Activated naive CD4-positive, alpha-beta T cell (primary cell): ENCODE measurements at places on chromosomes 7 and 10.

DNA sequence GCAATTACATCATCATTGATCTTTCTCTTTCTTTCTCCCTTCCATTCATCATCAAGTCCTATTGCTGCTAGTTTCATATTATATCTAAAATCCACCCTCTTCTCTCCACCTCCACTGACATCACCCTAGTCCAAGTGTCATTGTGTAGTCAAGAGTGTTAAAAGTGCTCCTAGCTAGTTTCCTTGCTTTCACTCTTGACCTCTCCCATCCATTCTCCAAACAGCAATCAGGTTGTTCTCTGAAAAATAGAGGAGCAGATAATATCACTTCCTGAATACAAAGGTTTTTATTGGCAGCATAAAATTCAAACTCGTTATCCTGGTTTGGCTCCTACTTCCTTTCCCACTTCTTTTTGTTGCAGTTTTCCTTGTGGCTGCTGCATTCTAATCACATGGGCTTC lies 61.6 kb upstream of the PHF14 start:
- no peak for DNase-seq

GRCh38 chr7:109745677-109746410 lies 1176.2 kb downstream of the DNAJB9 start:
- no peak for DNase-seq

GRCh38 chr7:153190452-153190851 lies 430.9 kb downstream of the ACTR3B start:
- no peak for DNase-seq

DNA sequence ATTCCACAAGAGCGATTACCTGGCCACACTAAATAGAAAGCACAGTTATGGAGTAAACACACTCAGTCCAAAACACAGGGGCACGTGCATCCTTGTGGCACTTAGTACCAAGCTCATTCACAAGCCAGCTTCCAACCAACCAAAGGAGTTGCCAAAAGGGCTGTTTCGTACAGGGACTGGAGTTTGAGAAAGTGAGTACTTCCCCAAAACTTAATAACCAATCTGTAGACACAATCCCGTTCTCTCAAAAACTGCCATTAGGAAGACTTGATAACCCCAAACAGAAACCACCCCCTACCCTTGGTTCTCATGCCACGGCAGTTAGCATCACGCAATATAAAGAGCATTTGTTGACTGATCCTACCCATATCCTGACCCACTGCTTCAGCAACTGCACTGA lies 166.2 kb upstream of the ASAH2 start:
- no peak for DNase-seq

GRCh38 chr10:34469446-34469845 lies 345.6 kb downstream of the PARD3 start:
- DNase-seq: no peak

DNA sequence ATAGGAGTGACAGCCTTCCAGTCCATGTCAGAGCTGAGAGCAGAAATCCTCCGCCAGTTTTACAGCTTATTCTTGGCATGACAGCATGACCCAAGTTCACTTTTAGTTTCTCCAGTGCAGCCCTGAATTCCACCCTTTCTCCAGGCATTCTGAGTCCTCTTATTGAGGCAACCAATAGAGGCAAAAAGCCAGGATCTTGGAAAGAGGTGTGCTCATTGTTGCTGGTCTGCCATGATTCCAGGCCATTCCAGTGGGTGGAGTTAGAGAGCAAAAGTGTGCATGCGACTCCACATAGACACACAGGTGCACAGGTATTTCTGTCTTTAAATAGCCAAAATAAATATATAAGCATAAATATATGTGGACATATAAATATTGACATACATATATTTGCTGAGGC lies 224.7 kb upstream of the ADARB2 start:
- DNase-seq: no peak

DNA sequence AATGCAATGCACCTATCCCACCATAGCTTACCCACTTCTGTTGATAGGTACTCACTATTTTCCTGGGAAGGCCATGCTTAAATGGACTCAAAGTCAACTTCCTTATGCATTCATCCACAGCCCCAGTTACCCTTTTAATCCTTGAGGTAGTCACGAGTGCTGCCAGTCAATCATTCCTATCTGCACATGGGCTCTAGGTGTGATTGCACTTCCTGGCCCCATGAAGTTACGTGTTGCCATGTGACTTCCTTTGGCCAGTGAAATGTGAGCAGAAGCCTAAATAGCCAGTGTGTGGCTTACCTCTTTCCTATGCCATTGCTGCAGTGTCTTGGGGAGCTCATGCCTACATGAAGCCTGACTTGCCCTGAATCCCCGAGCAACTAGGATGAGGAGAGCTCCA lies 23.5 kb upstream of the EIF5AL1 start:
- no peak for DNase-seq

DNA sequence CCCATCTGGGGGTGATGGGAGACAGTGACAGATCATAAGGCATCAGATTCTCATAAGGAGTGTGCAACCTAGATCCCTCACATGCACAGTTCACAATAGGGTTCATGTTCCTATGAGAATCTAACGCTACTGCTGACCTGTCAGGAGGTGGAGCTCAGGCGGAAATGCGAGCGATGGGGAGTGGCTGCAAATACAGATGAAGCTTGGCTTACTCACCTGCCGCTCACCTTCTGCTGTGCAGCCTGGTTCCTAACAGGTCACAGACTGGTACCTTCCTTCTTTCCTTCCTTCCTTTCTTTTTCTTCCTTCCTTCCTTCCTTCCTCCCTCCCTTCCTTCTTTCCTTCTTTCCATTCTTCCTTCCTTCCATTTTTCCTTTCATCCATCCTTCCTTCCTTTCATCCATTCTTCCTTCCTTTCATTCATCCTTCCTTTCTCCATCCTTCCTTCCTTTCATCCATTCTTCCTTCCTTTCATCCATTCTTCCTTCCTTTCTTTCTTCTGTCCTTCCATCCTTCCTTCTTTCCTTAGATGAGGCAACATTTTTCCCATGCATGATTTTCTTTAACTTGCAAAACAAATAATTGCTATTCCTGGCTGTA lies 370.0 kb upstream of the AUTS2 start:
- no peak for DNase-seq

GRCh38 chr10:13686331-13686752 lies 99.6 kb downstream of the PRPF18 start:
- DNase-seq: no peak

GRCh38 chr7:69217516-69218350 lies 380.5 kb upstream of the AUTS2 start:
- no peak for DNase-seq

DNA sequence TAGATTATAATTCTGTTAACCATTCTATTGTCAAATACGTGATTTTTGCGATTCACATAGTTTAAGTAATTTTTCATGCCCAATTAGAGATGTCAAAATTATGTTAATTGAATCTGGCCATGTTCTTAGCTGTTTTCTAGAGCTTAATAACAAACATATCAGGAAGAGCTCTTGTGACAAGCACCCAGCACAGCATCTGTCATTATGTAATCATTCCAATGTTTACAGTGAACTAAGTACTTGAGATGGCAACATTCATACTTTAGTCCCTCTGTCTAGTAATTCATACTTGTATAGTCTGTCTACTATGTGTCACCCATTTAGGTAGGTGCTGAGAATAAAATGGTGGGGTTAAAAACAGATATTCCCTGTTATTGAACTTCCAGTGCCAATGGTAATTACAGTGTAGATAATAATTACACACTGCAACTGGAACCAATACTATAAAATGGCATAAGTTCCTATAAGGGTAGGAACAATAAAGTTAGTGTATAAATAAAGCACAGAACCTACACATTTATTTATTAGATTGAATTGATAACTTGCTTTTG lies 55.2 kb downstream of the ZEB1 start:
- no peak for DNase-seq

DNA sequence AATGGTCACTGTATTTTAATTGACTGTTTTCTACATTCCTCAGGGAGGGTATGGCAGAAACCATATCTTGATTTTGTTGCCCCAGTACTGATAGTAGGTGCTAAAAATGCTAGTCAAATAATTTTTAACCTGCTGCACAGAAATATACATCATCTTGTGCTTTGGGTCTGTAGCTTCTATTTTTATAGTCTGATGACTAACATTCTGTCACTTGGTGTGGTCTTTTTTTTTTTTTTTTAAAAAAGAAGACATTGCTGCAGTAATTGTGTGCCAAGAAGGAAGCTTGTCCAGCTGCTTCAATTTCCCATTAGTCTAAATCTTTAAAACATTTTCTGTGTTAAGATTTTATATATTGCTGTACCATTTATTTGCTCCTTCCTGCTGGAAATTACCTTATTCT lies 83.6 kb downstream of the ICA1 start:
- no peak for DNase-seq

GRCh38 chr7:114354306-114354705 lies 60.3 kb upstream of the FOXP2 start:
- no peak for DNase-seq

- DNase-seq: no peak
Observed at GRCh38 chr10:26858707-26859034, 2.1 kb downstream of the ABI1 start.

DNA sequence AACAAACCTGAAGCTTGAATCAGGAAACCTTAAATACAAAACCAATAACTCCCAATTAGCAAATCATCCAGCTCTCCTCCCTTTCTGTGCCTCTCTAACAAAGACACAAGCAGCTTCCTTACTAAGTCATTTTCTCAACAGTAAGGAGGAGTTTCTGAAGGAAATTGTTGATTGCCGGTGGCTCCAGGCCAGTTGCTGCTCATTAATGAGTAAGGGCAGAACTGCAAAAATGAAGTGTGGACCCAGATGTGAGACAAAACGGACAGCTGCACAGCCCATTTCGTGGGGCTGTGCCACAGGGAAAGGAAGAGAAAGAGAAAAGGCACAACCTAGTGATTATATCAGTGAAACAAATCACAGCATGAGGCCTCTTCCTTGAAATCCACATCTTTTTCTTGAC lies 42.8 kb upstream of the RHOBTB1 start:
- no peak for DNase-seq

- no peak for DNase-seq
Observed at GRCh38 chr10:102595293-102595692, 49.0 kb upstream of the TRIM8 start.

DNA sequence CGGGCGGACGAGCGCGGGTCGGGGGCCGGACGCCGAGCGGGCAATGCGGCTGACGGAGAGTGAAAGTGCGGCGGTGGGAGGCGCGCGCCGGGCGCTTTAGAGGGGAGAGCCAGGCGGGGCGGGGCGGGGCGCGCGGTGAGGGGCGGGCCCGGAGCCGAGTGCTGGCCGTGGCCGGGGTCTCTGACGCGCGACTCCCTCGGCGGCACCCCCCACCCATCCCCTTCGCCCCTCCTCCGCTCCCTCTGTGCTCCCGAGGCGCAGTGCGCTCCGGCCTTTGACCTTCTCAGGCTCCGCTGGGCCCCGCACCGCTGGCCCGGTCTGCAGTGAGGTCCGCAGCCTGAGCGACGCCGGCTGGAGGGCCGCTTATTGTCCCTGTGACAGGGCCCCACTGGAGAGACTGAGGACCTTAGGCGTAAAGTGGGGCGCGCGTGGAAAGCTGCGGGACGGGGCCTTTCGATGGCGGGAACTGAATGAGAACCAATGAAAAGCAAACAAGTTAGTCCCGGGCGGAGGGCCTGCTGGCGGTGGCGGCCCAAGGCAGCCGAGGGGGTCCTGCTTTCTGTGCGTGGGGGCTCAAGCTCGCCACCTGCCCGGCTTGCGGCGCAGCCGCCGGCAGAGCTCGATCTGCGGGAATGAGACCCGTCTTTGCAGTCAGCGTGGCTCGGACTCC lies at the start of gene CXCL12:
TSS of gene CXCL12 (minus strand) at position 72 of the 670 bp plus-strand sequence. CDS start 92 bp downstream, outside the sequence.
- no peak for DNase-seq

DNA sequence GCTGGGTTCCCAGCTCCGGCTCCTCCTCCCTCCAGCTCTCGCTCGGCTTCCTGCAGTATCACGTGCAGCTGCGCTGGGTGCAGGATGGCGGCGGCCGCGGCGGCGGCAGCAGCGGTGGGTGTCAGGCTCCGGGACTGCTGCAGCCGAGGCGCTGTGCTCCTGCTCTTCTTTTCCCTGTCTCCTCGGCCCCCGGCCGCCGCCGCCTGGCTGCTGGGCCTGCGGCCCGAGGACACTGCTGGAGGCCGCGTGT lies at the start of gene CNNM1:
TSS of gene CNNM1 (plus strand) at position 53 of the 250 bp plus-strand sequence. CDS start at position 85, 32 bp downstream.
- no peak for DNase-seq

DNA sequence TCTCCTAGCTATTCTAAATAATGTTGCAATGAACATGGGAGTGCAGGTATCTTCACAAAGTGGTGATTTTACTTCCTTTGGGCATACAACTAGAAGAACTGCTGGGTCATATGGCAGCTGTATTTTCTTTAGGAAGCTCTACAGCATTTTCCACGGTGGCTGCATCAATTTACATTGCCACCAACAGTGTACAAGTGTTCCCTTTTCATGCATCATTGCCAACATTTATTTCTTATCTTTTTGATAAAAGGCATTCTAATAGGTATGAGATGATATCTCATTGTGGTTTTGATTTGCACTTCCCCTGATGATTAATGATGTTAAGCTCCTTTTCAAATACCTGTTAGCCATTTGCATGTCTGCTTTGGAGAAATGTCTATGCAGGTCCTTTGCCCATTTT lies 52.6 kb downstream of the NT5C2 start:
- no peak for DNase-seq

DNA sequence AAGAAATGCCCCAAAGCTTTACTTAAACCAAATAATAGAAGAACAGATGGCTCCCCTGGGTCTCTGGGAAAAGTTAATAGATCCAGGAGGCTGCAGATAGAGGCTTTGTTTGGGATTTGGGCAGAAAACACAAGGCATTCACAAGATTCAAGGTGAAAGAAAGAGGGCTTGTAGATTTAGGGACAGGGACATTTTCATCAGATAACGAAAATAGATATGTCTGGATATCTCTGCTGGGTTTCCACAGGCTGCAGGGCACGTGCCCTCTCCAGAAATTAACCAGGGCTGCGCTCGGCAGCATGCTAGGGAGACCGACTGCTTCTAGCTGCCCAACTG lies 14.9 kb downstream of the CARD11 start:
- no peak for DNase-seq

GRCh38 chr7:132972745-132973144 lies 109.1 kb downstream of the CHCHD3 start:
- DNase-seq: no peak

- no peak for DNase-seq
Observed at GRCh38 chr7:29326864-29327263, 132.3 kb downstream of the CHN2 start.

DNA sequence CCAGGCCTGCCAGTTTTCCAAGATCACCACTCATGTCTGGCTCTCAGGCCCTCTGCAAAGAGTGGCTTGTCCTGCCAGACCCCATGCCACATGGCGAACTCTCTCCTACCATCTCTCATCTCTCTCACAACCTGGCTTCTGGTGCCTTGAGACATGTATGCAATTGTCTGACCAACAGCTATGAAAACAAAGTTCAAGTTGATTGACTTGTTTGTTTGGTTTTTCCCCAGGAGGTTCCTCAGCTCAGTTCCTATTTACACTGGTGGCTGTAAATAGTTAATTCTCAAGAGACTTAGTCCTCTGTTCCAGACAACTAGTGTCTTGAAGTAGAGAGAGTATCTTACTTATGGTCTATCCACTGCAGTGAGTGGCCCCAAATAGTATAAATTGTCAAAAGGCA lies 131.8 kb downstream of the SNX10 start:
- no peak for DNase-seq
